GM10248 (cell line): ENCODE measurements at places on chromosomes 3 and 15.

- DNase-seq = no peak
Measured at GRCh38 chr3:106809623-106810299, 567.5 kb upstream of the CCDC54 start.

GRCh38 chr3:116563351-116563750, 118.1 kb upstream of the LSAMP start:
- DNase-seq = no peak

DNA sequence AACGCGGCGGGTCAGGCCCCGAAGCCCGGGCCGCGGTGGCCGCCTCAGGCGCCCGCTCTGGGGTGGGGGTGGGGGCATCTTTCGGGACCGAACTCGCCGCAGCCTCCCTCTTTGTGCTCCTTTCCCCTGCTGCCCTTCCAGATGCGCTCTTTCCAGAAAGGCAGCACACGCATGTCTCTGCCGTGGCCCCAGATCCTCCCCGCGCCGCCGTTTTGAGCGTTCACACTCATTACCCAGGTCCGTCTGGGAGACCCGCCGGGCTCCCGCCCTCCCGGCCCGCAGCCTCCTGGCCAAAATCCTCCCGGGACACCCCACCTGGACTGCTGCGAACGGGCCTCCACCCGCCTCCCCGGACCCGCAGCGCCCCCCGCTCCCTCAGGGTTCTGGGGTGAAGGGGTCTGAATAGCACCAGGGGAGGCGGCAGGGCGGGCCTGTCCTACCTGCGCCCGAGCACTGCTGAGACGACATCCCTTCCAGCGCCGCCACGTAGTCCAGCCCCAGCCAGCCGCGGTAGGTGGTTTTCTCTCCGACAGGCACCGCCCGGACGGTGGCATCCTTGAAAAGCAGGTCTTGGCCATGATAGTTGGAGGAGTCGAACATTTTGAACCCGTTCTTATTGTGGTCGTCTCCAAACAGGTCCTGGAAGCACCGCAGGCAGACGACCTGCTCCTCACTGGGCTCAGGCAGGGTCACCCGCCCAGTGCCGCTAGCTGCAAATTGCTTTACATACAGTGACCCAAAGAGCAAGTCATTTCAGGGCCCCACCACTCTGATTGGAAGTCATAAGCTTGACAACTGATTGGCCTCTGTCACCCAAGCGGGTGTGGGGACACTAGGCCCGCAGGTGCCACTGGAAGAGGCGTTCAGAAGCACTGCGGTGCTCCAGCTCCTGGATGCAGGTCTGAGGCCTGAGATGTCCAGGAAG, 25.9 kb downstream of the MELTF start:
- DNase-seq = no peak

GRCh38 chr15:98394546-98394945, 253.8 kb upstream of the IGF1R start:
- no peak for DNase-seq

DNA sequence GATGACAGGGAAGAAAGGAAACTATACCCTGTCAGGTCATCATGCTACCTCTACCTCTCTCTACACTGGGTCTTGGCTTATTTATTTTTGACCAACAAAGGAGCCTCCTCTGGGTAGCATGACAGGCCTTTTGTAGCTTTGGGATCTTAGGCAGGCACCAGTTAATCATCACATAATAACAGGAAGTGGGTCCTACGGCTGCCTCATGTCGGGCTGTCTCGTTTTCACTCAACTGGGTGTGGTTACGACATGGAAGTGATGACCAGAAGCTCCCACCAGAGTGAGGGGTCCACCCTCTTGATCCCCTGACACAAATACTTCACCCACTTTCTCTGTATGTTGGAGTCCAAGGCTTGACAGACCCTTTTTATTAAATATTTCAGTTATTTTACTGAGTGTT, 105.3 kb downstream of the CD47 start:
- peak; percentile 35 for DNase-seq

GRCh38 chr15:64400583-64400982, 12.9 kb downstream of the TRIP4 start:
- DNase-seq = no peak

DNA sequence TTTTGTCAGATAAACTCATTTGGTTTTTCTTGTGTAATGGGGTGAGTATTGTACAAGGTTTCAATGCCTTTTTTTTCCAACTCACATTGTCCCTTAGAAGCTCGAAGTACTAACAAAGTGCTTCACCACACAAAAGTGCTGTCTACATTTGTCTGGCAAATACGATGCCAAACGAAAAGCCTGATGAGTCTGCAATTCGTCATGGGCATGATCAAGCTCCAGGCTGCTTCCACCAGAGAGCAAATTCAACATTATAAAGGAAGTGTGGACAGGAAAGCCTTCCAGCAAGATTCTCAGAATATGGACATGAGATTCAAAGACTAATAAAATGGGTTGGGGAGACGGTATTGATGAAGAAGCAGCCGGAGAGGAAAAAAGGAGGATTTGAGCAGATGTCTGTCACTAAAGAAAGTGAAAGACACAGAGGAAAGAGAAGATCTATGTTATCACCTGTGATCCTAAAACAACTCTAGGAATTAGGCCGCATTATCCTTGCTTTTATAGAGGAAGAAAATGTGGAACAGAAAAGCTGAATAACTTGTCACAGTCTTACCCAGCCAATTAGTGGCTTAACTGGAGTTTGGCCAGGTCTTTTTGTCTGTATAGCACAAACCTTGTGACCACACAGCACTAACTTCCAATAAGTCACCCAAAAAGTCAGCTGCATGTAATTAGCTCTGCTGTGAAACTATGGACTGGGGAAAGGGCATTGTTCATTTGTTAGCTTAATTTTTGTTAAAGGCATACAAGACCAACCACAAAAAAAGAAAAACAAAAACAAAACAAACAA, 494.8 kb downstream of the FHIT start:
- DNase-seq = no peak

DNA sequence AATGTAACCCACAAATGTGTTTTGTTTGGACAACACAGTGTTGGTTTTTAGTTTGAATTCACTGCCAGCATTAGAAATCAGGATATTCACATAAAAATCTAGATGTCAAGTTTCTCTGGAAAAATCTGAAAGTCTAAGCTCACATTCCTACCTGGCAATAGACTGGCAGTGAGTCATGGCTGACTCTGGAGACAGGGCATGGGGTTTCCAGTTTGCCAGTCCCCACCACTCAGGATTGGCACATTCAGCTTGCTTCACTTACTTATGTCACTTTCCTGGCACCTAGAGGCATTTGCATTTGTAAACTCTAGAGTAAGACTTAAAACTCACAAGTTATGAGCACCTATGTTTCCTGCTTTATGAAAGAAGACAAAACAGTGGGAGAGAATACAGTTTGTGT, 19.1 kb upstream of the SEC61A1 start:
- no peak for DNase-seq

GRCh38 chr3:115937054-115937453, 313.7 kb downstream of the GAP43 start:
- DNase-seq = no peak

DNA sequence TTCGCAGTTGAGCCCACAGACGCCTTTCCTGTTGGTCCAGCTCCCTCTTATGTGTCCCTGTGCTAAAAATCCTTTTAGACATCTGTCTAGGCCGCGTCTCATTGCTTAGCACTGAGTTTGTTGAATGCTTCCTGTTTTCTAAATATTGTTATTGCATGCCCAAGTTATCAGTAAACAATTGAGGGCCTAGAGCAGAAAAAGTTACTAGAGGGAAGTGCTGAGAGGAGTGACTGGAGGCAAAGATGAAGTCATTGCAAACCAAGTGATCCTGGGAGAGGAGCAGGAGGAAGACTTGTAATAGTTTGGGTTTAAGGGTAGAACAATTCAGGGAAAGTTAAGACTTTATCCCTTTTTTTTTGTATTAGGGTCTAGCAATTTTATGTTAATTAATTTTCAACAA, 88.1 kb downstream of the DCUN1D1 start:
- no peak for DNase-seq

DNA sequence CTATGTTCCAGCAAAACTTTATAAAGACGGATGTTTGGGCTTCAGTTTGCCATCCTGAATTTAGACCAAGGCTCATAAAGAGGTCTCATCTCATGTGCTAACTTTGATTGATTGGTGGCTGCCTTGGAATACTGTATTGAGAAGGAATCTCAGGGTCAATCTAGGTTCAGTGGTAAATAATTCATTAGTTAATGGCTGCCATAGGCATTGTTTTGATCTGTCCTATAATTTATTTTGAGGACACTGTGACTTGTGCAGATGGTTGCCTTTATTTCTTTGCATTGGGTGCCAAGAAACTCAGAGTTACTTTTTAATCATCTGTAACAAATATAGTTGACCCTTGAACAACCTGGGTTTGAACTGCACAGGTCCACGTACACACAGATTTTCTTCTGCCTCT, 159.8 kb downstream of the B3GALNT1 start:
- DNase-seq = no peak

GRCh38 chr3:123310741-123311140, 109.0 kb downstream of the SEC22A start:
- no peak for DNase-seq

DNA sequence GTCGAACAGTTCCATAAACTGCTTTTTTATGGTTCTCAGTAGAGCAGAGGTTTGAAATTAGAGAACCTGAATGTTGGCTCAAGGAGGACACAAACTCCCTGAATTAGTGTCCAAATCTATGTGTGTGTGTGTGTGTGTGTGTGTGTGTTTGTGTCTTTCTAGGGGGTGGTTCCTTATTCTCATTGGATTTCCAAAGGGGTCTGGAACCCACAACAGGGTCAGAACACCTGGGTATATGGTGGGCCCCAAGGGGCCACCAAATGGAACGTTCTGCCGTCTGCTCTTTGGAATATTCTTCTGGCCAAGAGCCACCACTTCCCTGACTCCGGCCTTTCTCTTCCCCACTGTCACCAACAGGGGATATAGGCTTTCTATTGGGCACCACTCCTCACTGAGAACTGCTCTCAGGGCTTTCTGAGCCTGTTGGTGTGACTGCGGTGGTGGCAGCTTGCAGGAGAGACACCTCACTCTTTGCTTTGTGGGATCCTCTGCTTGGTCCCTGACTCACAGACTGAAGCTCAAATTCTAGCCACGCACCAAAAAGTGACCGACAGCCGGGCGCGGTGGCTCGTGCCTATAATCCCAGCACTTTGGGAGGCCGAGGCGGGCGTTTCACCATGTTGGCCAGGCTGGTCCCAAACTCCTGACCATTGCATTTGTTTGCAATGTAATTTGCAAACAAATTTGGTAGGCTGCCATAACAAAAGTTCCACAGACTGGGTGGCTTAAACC, 47.5 kb upstream of the IDH2 start:
- DNase-seq = no peak

DNA sequence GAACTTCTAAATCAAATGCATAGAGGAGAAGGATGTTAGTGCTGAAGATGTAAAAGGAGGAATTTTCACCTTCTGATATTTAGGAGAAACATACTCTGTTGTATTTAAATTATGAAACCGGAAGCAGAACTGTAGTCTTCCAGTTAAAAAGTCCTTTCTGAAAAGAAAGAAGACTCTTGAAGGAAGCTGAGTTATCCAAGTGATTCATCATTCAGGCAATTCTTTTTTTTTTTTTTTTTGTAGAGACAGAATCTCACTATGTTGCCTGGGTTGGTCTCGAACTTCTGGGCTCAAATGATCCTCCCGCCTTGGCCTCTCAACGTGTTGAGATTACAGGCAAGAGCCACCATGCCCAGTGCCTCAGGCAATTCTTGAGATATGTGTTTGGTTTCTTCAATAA, 424.8 kb upstream of the TPM1 start:
- no peak for DNase-seq

DNA sequence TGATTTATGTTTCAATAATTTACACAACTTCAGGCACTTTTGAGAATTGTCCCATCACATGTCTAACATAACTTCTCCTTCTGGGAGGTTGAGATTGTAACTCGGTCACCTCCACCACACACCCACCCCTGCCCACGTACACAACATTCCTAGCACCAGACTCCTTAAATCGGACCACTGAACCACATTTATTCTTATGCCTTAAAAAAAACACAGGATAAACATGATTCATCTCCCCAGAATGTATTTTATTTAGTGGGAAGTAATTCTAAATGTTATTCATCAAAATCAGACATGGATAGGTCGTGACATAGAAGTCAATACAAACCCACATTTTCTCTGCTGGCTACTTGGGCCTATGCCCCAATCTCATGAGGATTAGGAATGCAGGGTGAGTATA, 3.0 kb downstream of the SNTN start:
- no peak for DNase-seq

DNA sequence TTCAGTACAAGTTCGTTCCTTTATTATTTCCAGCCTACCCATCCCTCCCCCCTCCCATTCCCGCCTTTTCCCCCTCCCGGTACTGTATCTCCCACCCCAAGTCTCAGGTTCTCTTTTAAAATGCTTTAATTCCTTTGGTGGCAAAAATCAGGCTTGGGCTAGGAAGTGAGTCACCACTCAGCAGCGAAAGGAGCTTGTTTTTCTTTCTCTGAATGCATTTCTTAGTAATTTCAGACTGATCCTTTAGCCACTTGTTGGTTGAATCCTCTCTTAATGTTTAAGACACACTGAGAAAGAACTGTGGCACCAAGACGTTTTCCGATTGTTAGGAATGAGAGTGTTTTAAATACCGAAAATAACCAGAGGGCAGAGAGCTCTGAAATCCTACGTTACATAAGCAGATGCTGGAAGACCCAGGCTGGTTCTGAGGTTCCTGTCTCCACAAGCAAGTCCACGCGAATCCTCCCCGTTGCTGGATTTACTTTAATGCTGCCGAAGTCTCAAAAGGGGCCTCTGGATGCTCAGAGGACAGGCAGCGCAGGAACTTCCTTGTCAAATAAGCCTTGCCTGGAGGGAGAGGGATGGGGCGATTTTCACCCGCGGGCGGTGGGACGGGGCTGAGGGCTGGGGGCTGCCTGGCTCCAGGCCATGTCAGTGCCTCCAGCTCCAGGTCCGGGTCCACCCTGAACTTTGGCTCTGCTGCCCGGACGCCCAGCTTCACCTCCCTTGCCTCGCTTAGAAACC, 854 bp upstream of the COL8A1 start:
- no peak for DNase-seq

GRCh38 chr3:10529809-10530208, 24.4 kb upstream of the ATP2B2 start:
- no peak for DNase-seq

DNA sequence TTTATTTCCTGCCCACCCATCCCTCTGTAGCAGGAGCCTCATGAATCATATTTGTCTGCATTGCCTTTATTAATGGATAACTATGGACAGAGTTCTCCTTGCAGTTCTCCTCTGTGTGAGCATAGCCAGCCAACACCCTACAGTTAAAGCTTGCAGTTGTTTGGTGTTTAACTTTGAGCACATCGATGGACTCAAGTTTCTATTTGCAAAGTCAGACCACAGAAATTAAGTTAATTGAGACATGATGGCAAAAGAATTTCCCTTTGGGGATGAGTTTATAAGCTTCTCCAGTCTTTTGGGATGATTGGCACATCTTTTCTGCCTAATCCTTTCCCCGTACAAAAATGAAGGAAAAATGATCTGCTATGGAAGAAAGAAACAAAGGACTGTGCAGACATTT, 398.9 kb upstream of the THBS1 start:
- DNase-seq = no peak

- no peak for DNase-seq
Measured at GRCh38 chr3:50554553-50554952, 13.0 kb downstream of the C3orf18 start.

DNA sequence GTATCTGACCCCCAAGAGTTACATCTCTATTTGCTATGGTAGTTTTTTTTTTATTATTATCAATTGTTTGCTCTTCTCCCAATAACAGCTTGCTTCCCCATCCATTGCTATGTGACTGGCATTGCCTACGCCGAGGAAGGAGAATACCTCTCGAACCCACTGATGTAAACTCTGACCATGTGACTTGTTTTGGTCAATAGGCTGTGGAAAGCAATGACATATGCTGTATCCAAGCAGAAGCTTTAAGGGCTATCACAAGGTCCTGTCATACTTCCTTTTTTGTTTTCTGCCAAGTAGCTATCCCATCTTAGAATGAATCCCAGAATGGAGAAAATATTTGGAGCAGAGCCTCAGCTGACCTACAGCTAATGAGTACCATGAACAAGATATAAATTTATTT, 111.0 kb upstream of the FRMD4B start:
- no peak for DNase-seq
